ENCODE measurements at places on chromosomes 5 and 9.

- no peak for DNase-seq
Observed at GRCh38 chr5:179166171-179166885, 106.2 kb downstream of the ZNF354C start.

- DNase-seq: no peak
Observed at GRCh38 chr9:15670894-15671293, 118.1 kb downstream of the CCDC171 start.

DNA sequence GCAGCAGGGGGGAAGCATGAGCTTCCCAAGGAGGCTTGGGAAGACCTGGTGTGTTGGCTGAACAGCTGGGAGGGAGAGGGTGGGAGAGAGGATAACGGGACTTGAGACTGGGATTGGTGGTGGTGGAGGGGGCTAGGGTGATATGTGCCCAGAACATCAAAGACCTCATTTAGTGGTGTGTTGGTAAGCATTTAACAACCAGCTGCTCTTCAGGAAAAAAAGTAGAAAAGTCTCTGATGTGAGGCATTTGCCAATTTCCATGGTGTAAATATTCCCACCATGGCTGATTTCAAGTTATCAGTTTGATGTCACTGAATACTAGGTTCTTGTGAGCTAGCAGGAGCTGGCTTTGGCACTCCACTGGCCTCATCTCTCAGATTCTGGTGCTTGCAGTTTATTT, 170.8 kb downstream of the MACROH2A1 start:
- no peak for DNase-seq

- no peak for DNase-seq
Observed at GRCh38 chr5:133035224-133035623, 8.9 kb upstream of the ZCCHC10 start.

DNA sequence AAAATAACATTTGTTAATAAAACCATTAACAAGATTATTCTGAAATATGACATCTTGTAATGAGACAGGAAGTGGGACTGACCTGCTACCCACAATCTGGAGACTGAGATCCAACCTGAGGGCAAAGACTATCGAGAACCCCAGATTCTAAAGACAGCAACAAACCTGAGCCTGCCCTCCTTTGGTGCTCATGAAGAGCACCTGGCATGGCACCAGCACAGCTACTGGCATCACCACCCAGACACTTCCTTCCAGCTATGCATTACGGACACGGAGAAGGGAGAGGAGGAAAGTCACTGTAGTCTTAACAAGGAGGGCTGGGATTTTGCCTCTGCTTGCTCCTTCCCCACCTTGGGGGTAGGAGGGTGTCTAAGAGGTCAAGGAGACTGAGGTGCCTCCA, 105.5 kb downstream of the AUH start:
- no peak for DNase-seq

GRCh38 chr5:169356181-169356580, 55.2 kb upstream of the SLIT3 start:
- DNase-seq: no peak

GRCh38 chr5:35136386-35136785, 88.6 kb upstream of the AGXT2 start:
- DNase-seq: peak; percentile 26

- DNase-seq: no peak
Observed at GRCh38 chr5:102893942-102894341, 138.8 kb downstream of the PAM start.

- no peak for DNase-seq
Observed at GRCh38 chr9:136011376-136011702, 50.2 kb upstream of the UBAC1 start.

DNA sequence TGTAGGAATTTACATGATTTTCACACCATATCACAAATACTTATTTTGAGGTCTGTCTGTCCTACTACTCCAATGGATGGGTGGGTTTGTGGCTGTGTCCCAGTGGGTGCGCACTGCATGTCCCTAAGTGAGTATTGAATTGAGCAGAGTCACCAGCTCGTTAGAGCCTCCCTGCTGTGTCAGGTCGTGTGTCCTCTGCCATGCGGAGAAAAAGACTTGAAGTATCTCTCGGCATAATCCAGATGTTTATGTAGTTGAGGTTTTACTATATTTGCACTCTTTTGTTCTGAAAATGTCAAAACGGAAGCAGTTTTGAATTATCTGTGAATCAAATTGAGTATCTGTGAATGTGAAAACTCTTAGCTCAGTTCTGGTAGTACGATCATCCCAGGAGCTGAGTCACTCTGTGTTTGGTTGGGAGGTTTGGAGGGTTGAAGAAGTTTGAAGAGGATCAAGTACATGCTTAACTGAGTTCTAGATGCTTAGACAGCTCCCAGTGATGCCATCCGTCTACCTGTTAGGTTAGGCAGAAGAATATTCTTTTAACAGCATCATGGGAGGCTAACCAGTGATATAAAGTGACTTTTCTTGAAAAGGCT, 194.2 kb downstream of the TENT4A start:
- no peak for DNase-seq

GRCh38 chr5:17156463-17156862, 61.0 kb upstream of the BASP1 start:
- no peak for DNase-seq

GRCh38 chr9:2032234-2032633, 17.1 kb downstream of the SMARCA2 start:
- DNase-seq: no peak

DNA sequence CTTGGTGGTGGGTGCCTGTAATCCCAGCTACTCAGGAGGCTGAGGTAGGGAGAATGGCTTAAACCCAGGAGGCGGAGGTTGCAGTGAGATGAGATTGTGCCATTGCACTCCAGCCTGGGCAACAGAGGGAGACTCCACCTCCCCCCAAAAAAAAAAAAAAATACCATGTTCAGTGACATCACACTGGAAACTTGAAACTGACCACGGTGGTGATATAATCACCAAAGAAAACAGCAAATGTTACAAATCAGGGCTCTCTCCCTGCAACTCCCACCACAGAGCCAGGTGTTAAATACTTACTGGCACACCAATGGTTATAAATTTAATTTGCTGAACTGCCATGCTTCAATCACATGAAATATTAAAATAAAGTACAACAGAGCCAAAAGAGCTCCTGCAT, 81.4 kb downstream of the ZNF608 start:
- no peak for DNase-seq

DNA sequence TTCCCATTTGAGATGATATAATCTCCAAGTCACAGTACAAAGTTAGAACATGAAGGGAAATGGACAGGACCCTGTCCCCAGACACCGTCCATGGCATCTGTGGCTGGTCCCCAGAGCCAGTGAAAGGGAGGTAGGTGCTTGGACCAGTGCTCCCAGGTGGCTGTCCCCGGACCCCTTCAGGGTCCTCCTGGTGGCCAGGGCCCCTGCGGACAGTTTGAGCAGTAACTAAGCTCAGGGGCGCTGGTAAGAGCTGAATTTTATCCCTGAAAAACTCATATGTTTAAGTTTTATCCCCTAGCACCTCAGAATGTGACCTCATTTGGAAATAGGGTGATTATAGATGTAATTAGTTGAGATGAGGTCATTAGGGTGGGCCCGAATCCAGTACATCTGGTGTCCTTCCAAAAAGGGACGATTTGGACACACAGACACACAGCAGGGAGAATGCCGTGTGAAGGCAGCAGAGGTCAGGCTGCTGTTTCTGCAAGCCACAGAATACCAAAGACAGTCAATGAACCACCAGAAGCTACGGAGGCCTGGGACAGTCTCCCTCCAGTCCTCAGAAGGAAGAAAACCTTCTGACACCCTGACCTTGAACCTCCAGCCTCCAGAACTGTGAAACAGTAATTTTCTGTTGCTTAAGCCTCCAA, 185.0 kb downstream of the ATPSCKMT start:
- no peak for DNase-seq

- DNase-seq: peak; percentile 60
Observed at GRCh38 chr9:21974722-21975409, 19.3 kb downstream of the CDKN2A start.

DNA sequence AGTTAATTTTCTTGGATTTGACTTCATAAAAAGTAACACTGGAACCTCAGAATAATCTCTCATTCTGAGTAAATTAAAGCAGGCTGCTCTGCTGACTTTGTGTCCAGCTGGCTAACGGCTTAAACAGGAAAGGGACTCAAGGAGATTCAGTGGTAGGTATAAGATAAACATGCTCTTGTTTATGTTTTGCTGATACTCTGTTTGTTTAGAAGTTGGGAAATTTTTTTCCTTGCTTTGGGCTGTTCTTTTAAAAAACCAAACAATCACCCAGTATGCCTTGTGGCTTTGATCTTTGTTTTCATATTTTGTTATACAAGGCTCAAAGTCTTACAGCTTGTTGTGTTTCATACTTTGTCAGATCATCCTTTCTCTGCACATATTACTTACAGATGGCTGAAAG, 237.6 kb upstream of the RIOK2 start:
- no peak for DNase-seq

- no peak for DNase-seq
Observed at GRCh38 chr9:86322973-86323644, 31.1 kb downstream of the TUT7 start.

DNA sequence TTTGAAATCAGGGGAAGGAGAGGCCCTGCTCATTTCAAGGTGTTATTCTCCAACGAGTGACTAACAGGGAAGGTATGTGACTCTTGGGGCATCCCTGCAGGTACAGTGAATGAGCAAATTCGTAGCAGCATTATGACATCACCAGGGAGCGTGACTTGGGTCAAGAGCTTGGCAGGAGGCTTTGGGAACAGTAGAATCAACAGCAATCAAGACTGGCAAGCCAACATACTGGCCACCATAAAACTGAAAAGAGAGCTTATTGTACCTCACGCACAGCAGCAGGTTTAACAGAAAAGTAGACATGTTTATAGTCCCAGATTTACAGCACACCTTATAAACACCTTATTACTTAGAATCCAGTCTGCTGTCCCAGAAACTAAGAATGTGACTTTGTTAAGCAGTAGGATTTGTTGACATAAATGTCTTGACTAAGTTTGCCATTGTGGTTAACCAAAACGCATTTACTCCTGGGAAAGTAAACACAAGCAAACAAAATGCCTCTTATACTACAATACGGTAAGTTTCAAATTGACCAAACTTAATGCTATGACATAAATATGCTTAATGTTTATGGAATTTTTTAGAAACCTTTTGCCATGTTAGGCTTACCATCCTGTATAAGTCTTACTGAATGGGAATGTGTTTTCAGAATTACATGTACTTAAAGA, 297.8 kb downstream of the NPR3 start:
- DNase-seq: no peak

DNA sequence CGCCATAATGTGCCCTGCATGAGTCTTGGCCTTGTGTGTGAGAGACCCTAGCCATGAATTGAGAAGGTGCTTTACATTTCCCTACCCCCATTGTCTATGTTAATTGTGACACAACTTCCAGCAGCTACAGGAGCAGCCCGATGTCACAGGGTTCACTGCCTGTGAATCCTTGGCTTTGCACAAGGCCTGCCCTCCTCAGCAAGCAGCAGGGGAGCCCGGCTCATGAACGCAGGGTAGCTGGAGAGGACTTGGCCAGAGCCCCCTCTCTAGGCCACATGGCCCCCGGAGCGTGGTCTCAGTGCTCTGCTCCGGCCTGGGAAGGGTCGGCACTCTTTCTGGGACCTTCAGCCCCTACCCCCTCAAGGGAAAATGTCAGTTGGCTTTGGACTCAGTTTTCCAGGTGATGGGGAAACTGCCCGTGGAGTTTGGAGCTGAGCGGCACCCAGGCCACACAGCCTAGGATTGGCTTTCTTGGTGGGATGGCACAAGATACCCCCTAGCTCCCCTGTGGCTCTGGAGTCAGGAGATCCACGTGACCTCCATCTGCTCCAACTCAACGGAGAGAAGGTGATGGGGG, 160.8 kb downstream of the DAB2IP start:
- no peak for DNase-seq

GRCh38 chr5:78837836-78838235, 147.3 kb downstream of the ARSB start:
- no peak for DNase-seq

DNA sequence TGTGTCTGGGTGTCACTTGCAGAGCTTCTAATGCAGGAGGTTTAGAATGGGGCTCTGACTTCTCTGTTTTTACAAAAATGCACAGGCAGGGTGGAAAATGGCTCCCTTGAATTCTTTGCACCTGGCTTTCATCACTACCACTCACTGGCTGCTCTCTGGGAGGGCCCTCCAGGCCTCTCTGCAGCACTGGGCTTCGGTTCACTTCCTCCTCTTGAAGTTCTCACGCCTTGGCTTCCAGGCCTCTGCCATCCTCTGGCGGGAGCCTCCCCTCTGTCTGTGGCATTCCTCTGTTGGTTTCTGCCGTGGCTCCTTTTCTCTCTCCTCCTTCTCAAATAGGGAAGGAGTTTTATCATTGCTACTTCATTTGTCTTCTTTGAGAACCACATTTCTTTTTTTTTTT, 2.8 kb upstream of the PRLR start:
- DNase-seq: no peak

- DNase-seq: no peak
Observed at GRCh38 chr9:15386465-15386864, 36.2 kb upstream of the SNAPC3 start.

DNA sequence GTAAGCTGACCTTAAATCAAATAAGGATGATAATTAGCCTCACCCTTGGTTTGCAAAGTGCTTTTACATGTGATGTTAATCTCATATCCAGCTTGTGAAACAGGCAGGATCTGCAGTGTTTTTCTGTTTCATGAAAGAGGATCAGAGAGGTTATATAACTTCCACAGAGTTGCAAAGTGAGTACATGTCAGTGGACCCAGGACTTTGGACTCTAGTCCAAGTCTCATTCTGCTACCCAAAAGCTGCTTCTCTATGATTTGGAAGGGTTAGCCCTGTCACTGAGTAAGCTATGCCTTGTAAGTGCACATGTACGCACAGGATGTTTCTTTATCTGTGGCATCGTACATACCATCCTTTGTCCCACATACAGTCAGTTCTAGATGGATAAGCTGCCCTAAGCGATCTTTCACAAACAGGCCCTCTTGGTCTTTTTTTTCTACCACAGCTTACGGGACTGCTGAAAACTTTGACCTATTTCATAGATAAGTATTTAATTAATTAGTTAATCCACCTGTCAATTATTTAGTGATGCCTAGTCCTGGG, 322.9 kb downstream of the TMEM38B start:
- DNase-seq: no peak

DNA sequence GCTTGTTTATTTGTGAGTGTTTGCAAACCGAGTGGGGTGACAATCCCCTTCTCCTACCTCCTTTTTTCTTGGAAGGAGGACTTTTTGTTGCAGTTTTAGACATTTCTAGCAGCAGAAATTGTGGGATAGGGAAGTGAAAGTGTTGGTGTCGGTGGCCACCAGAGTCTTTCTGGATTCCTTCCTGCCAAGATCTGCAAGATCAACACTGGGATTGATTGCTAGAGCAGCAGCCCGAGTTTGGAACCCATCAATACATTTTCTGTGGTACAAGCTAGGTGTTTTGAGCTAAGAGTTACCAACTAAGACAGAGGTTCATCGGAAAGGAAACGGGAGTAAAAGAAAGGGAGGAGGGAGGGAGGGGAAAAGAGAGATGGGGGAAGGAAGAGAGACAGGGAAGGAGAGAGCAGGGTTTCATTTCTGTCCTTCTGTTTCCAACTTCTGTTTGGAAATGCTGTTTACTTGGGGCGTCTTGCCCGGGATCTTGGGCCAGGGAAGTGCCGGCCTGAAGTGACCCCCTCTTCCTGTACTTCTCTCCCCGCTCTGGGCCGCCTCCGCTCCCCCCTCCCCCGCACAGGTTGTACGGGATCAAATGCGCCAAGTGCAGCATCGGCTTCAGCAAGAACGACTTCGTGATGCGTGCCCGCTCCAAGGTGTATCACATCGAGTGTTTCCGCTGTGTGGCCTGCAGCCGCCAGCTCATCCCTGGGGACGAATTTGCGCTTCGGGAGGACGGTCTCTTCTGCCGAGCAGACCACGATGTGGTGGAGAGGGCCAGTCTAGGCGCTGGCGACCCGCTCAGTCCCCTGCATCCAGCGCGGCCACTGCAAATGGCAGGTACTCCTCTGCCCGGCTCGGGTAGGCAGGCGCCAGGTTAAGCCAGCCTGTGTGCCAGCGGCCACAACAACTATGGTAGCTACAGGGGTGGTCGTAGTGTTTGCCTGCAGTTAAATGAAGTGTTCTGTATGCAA, 4.0 kb downstream of the ISL1 start:
- DNase-seq: no peak

Data from activated T-cell treated with anti-CD3 and anti-CD28 coated beads, Interleukin-2, amount 50 U/mL, for 48 hours (primary cell).